ENCODE measurements at places on chromosomes 6 and 20.
A peak's percentile ranks its signal among the peaks of the same experiment; 100 is the strongest.

- DNase-seq, result no peak
These were observed 54.9 kb downstream of the CSE1L start for GRCh38 chr20:49100972-49101371.

DNA sequence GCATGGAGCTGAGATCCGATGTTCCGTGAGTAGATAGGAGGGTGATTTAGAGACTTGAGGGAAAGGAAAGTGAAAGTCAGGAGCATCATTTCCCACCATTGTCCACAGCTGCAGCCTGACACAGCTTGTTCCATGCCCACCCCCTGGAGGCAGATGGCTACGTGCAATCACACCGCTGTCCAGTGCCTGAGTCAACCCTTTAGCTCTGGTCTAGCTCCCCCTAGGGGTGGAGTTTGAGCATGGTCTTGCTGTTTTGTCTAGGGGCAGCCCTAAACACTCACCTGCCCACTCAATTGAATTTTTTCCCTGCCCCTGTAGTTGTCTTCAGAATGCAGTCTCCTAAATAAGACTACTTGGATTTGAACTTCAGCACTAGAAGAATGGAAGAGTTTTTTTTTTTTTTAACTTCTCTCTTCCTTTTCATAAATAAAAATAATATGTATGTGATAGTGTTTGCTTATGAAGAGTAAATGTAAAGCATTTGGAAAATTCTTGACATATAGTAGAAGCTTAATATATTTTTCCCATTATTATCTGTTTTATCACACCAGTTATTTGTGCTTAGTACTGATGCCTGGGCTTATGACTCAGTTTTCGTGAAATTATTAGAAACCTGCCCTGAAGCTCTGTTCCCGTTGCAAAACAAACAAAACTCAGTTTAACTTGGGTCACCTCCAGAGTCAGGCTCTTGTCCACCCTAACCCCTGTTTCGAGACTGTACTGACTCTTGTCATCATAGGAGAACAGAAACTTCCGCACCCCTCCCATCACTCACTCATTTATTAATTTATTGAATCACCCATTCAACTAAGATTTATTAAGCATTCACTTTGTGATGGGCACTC lies 814.8 kb downstream of the MAFB start:
- peak; percentile 16 for DNase-seq

GRCh38 chr6:106547601-106548453 lies 81.5 kb downstream of the RTN4IP1 start:
- no peak for DNase-seq

GRCh38 chr6:132960720-132961119 lies 146.4 kb downstream of the RPS12 start:
- DNase-seq, result no peak

GRCh38 chr6:48613231-48613949 lies 502.4 kb upstream of the PTCHD4 start:
- no peak for DNase-seq

- no peak for DNase-seq
These were observed 25.3 kb downstream of the NRN1 start for GRCh38 chr6:5981126-5982026.

GRCh38 chr6:41370488-41371111 lies 35.2 kb downstream of the NCR2 start:
- DNase-seq, result no peak

- no peak for DNase-seq
These were observed 13.1 kb downstream of the B4GALT5 start for GRCh38 chr20:49700411-49701185.

GRCh38 chr20:15445056-15445840 lies 1107.8 kb upstream of the FLRT3 start:
- DNase-seq, result no peak

DNA sequence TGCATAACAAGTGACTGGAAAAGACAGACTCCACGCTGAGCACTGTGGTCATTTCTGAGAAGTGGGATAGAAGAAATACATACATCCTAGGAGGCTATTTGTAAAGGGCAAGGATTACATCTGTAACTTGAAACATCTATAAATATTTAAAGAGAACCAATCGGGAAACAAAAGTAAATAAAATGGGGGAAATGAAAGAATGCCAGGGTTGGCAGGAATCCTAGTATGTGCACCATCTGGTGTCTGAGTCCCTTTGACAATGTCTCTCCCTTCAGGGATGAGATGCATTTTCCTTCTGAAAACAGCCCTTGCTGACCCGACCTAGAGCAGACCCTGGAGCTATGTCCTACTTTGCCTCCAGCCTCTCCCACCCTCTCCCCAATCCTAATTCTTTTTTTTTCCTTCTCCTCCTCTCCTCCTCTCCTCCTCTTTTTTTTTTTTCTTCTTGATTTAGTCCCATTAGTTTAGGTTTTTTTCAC lies 53.2 kb downstream of the VSTM2L start:
- DNase-seq, result no peak

GRCh38 chr6:2266841-2267240 lies 21.4 kb upstream of the GMDS start:
- DNase-seq, result no peak

DNA sequence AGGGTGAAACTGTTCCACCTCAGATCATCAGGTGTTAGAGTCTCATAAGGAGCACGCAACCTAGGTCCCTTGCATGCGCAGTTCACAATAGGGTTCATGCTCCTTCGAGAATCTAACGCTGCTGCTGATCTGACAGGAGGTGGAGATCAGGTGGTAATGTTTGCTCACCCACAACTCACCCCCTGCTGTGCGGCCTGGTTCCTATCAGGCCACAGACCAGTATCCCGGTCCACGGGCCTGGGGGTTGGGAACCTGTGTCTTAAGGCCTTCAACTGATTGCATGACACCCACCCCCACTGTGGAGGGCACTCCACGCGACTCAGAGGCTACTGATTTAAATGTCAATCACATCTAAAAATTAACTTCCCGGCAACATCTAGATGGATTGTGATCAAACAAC lies 411.2 kb upstream of the SULF2 start:
- no peak for DNase-seq

GRCh38 chr20:50193199-50193835 lies 2.7 kb downstream of the CEBPB start:
- no peak for DNase-seq

DNA sequence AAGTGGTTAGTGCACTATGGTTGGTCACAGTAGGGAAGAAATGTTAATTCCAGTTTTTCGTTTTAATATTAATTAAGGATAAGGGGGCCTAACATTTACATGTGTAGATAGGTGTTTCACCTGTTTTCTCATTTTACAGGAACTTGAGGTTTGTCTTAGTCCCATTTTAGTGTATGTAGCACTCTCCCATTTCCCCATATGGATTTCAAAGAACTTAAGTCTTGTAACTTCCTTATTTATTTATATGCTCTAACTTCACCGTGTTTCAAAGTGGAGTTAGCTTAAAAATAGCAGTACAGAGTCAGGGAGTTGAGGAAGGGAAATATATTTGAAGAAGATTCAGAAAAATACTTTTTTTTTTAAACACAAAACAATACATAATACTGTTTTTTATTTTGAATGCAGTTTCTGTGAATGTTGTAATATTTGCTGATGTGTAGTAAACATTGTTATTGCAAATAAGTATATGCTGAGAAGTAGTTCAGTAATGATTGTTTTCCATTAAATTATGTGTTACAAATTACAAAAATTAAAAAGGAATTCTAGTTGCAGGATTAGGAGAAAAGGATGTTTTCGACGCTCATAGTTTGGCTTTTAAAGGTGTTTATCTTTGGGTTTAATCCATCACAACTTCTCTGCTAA lies 3.5 kb downstream of the SCAF8 start:
- no peak for DNase-seq

GRCh38 chr6:118524686-118525085 lies 23.4 kb upstream of the PLN start:
- no peak for DNase-seq

GRCh38 chr20:19777981-19778380 lies 19.9 kb downstream of the RIN2 start:
- no peak for DNase-seq

All from activated T-cell treated with anti-CD3 and anti-CD28 coated beads for 48 hours (primary cell).